ENCODE measurements at places on chromosomes 2 and 18.
A peak's percentile ranks its signal among the peaks of the same experiment; 100 is the strongest.

GRCh38 chr18:13364721-13365205, 146.2 kb downstream of the LDLRAD4 start:
- no peak for DNase-seq

DNA sequence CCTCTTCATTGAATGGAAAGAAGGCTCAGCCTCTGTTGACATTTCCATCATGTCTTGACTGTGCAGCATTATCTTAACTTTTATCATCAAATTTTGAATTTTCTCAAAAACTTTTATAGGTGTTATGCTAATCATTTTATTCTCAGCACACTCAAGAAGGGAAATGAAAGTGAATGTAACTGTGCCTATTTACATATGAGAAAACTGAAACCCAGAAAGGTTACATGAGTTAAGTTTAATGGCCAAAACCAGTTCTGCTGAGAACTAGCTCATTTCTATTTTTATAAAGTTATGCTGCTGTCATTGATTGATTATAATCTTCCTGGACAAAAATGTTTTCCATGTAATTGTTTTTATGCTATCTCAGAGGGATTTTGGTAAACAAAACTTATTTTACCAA, 618.8 kb upstream of the NRXN1 start:
- DNase-seq: no peak

DNA sequence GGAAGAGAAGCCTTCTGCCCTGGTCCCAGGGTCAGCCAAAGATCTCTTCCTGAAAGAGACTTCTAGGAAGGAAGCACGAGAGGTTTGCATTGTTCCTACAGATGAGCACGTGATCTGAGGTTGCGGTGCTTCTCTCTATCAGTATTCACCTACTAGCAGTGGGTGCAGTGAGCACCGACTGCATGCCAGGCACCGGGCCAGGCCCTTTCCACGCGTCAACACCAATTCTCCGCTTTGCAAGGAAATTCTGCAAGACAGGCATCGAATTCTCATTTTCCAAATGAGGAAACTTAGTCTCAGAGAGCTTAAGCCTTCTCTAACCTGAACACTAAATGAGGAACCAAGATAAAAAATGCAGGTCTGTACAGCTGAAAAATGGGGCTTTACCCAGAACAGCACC, 151.5 kb upstream of the MYCN start:
- DNase-seq: no peak

GRCh38 chr2:142058149-142058548, 72.7 kb downstream of the LRP1B start:
- no peak for DNase-seq

DNA sequence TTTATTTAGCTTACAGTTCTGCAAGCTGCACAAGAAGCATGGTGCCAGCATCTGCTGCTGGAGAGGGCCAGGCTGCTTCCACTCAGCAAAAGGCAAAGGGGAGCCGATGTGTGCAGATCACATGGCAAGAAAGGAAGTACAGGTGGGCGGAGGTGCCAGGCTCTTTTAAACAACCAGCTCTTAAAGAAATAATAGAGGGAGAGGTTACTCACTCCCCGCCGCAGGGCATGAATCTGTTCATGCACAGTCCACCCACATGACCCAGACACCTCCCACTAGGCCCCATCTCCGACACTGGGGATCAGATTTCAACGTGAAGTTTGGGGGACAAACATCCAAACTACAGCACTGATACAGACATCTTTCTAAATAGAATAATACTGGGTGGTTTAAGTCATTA, 105.8 kb downstream of the MTCL1 start:
- DNase-seq: no peak

DNA sequence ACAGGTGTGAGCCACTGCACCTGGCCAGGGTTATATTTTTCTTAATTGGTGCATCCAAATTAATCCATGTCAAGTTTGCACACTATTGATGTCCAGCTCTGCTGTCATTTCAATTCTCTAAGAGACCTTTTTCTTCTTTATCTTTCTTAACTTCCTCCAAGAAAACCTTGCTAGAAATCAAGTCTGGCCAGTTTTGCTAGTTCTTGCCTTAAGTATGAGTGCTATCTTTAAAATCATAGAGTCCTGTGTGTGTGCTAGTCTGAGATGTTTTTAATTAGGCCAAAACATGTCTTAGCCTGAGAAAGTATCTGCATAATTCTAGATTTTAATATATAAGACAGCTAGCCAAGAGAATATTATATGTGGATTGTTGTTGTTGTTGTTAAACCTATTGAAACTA, 56.2 kb upstream of the SLC39A10 start:
- DNase-seq: no peak

GRCh38 chr18:23115683-23116096, 19.6 kb upstream of the CABLES1 start:
- peak; percentile 69 for DNase-seq

- DNase-seq: no peak
These were observed 909 bp downstream of the TGFA start for GRCh38 chr2:70552501-70553333.

DNA sequence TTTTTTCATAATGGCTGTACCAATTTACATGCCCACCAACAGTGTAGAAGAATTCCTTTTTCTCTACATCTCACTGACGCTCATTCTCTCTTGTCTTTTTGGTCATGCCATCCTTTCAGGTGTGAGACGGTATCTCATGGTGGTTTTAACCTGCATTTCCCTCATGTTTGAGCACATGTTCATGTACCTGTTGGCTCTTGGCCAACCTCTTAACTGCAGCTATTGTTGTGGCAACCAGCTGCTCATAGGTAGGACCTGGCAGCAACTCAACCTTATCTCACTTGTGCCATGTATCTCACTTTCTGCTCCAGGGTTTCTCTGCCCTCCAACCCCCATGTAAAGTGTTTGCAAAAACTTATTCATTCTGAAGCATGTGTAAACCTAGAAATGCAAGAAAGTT, 167.5 kb downstream of the UPP2 start:
- no peak for DNase-seq

- no peak for DNase-seq
These were observed 8.8 kb upstream of the GBX2 start for GRCh38 chr2:236176951-236177350.

GRCh38 chr2:149082735-149083134, 44.2 kb downstream of the LYPD6B start:
- no peak for DNase-seq

- DNase-seq: no peak
These were observed 151.6 kb upstream of the HDAC4 start for GRCh38 chr2:239552213-239552926.

DNA sequence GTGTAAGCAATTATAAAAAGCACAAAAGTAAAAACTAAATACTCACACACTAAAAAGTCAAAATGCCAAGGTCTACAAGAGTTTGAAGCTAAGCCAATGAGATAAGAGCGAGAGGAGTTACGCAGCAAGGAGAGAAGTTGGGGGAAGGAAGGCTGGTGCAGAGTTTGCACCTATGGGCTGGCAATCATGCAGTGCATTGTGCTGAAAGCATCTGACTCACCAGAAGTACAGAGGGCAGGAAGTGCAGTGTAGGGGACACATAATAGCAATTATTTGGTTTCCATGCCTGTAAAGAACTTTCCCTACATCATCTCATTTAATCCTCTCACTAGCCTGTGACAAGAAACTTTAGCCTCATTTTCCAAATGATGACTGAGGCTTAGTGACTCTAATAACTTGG, 142.7 kb upstream of the KYNU start:
- DNase-seq: no peak

DNA sequence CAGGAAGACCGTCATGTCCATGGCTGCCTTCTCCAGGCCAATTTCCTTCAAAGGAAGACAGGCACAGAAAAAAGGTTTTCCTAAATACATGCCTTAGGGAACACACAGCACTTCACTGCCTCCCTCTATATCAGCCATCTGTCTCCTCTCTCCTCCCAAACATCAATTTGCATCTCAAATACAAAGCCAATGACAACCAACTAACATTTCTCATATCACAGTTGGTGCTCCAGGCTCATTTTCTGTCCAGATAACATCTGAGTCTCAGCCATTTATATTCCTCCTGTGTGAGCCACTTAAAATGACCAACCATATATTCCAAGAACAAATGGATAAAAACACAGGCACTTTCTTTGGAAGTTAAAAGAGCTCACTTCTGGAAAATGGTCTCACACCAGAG, 62.5 kb upstream of the ACAA2 start:
- DNase-seq: no peak

GRCh38 chr2:149099298-149099697, 60.8 kb downstream of the LYPD6B start:
- no peak for DNase-seq

DNA sequence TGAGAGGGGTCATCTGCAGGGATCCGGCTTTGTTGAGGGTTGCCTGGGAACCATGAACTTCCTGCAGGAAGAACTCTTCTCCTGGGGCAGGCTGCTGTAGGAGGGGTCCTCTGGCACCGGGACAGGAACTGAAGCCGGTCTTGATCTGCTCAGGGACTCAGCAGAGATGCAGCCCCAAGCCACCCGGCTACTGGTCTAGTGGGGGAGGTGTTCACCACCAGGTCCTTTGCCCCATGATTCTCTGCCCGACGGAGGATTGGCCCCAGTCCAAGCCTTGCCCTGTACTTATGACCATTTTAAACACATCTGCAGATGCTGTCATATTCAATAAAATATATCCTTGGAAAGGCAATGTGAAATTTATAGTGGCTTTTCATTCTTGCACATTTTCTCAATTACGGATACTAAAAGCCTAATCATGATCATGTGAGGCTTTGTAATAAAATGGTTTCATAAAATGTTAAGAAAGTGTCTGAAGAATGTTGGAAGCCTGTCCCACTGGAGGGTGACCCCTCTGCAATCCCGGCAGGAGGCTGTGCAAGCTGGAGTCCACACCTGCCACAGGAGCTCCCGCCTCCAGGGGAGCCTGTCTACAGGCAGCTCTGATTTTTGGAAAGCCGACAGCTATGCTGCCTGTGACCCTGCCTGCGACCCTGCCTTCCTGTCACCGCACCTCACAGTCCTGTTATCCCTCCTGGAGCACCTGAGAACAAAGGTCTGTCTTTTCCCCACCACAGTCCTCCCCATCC, 98.8 kb upstream of the TAF1B start:
- DNase-seq: peak; percentile 89

GRCh38 chr18:37252342-37252741, 313.3 kb downstream of the CELF4 start:
- no peak for DNase-seq

GRCh38 chr18:32093523-32093922, 1.8 kb downstream of the RNF138 start:
- no peak for DNase-seq

GRCh38 chr18:4581966-4582365, 126.9 kb upstream of the DLGAP1 start:
- DNase-seq: no peak

- no peak for DNase-seq
These were observed 261.4 kb upstream of the TCF4 start for GRCh38 chr18:55849391-55849790.

- no peak for DNase-seq
These were observed 532.0 kb upstream of the FSHR start for GRCh38 chr2:49686291-49686690.

- DNase-seq: no peak
These were observed 160.8 kb upstream of the MAPRE2 start for GRCh38 chr18:34880403-34880802.

GRCh38 chr2:144605231-144605840, 85.4 kb upstream of the ZEB2 start:
- DNase-seq: no peak

DNA sequence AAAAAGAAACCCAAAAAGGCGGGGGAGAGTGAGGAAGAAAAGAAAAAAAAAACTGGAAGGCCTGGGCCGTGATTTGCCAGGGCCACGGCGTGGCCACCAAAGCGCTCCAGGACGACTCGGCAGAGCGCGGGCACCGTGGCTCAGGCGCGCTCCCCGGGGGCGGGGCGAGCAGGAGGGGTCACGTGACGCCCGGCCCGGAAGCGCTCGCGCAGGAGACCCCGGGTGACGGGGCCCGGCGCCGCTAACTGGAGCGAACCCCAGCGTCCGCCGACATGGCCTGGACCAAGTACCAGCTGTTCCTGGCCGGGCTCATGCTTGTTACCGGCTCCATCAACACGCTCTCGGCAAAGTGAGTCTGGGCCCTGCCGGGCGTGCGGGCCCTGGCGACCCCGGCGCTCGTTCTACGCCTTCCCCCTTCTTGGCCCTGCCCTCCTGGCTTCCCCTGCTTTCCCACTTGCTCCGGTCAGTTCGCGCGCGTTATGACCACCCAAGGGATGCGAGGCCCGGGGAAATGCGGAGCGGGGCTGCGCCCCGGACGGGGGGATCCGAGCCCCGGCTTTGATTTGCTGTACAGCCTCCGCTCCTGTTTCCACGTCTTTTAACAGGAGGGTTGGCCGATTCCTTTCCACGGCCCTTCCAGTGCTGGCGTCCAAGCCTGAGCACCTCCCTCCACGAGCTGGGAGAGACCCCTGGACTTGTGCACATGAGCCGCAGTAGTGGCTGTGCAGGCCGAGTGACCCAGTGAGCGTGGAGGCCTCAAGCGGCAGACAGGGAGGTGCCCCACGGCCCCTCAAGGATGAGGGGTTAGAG, at the start of gene SLC35F6:
SLC35F6 (plus strand) TSS at position 207 of the 810 bp plus-strand sequence; CDS start at position 273, 66 bp downstream.
- DNase-seq: no peak

DNA sequence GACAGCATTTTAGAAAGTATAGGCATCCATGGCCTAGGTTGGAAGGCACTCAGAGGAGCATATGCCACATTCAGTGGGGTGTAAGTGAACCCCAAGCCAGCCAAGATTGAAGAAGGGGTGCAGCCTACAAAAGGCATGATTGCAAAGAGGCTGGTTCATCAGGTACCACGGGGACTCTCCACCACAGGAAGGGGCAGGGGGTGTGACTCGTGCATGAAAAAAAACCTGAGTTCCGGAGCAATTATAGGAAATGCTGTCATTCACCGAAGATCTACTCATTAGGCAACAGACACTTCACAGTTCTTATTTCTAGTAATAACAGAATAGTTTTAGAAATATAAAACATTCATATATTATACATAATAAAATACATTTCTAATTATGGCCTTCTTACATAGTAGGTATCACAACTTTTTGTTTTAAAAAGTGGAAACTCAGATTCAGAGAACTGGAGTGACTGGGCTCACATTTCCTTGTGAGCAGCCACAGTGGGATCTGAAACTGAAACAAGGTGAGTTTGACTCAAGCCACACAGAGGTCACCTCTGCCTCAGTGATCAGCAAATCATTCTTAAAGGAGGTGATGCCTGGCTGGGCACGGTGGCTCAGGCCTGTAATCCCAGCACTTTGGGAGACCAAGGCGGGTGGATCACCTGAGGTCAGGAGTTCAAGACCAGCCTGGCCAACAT, 188.4 kb upstream of the GYPC start:
- no peak for DNase-seq

DNA sequence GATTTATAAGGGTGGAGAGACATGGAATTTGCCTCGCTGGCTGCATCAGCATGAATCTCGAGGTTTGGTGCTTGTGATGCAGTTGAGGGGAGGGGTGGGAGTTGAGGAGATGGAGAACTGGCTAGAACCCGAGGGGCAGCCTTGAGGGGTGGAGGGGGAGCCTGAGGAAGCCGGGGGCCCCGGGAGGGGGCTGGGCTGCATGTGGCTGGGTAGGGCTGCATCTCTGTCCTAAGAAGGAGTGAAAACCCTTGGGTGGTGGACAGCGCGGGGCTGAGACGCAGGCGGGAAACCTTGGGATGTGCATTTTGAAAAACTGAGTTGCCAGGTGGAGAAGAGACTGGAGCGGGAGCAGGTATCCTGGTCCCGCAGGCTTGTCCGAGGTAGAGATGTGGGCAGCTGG, 64.2 kb downstream of the SNTG2 start:
- no peak for DNase-seq

- no peak for DNase-seq
These were observed 1002.8 kb upstream of the NRXN1 start for GRCh38 chr2:52034706-52035105.
